GM12865 (cell line): ENCODE measurements at places on chromosomes 16 and 17.

DNA sequence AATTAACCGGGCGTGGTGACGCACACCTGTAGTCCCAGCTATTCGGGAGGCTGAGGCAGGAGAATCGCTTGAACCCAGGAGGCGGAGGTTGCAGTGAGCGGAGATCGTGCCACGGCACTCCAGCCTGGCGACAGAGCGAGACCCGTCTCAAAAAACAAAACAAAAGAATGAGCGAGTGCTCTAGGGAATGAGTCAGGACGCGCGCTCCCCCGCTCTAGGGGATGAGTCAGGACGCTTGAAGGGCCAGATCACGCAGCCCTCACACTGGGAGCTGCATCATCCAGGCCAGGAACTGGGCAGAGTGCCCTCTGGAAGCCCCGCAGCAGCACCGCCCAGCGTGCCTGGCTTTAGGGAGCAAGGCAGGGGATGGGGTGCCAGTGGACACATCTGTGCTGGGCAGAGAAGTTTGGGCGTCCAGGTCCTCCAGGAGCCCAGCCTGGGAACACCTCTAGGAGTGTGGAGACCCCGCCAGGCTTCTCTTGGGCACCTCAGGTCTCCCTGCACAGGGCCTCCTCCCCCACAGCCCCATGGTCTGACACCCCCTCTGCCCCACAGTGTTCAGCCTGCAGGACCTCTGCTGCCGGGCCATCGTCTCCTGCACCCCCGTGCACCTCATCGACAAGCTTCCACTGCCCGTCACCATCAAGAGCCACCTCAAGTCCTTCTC is 3.9 kb upstream of the WFIKKN1 start:
- DNase-seq, result no peak

GRCh38 chr17:76018801-76019200 is 8.3 kb downstream of the EVPL start:
- DNase-seq, result no peak

DNA sequence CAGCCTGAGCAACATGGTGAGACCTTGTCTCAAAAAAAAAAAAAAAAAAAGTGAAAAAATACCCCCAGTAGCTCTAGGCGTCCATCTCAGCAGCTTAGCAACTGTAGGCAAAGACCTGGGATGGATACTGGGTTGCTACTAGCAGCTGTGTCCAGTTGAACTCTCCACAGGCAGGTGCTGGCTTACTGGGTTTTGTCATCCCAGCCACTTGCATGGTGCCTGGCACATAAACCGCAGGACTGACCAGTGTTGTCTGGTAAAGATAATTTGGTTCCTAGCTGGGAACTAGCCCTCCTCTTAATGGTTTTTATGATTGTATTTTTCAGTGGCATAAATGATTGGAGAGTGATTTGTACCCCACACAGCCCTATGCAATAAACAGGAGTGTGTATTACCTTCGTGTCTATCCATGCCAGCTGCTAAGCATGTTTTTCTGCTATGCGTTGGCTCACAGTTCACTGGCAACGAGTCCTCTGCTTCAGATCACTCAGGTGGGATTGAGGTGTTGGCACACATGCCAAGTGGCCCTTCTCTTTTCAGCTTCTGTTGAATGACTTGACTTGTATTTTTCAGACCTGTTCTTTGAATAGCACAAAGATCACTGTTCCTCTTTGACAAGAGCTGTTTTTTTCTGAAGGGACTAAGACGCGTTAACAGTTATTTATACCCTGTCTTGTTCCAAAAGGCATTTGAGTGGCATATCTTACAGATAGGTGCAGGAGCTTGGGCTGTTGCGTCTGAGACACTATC is 352.9 kb downstream of the SNX29 start:
- DNase-seq, result no peak

DNA sequence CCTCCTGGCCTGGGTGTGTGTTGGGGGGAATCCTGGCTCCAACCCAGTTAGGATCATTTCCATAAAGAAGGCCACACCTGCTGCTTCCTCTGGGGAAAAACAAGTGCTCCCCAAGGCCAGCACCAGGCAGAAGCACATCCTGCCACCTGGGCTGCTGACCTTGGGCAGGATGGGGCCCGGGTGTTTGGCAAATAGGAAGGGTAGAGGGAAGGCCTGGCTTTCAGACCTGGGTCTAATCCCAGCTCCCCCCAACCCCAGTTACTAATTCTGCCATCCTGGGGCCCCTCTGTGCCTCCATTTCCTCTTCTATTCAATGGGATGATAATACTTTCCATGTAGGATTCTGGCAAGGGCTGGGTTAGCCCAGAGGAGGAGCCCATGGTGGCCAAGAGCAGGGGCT is 3.0 kb upstream of the NLRC5 start:
- no peak for DNase-seq

- peak; percentile 35 for DNase-seq
Measured at GRCh38 chr16:30033270-30033669, 2.2 kb upstream of the TLCD3B start.

DNA sequence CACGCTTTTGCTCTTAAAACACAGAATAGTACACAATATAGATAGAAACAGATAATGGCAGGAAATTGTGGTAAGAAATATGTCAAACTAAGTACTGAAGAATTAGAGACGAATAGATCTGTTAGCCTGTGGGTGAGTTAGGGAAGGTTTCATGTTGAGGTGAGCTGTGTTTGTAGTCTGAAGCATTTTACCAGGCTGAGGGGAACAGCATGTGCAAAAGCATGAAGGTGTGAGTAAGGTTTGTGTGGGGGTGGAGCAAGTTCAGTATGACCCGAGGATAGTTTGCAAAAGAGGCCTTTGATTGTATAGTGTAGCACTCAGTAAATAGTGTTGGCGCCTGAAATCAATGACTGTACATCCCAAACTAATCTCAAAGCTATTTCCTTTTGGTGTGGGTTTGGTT is 13.8 kb downstream of the IGSF6 start:
- no peak for DNase-seq

DNA sequence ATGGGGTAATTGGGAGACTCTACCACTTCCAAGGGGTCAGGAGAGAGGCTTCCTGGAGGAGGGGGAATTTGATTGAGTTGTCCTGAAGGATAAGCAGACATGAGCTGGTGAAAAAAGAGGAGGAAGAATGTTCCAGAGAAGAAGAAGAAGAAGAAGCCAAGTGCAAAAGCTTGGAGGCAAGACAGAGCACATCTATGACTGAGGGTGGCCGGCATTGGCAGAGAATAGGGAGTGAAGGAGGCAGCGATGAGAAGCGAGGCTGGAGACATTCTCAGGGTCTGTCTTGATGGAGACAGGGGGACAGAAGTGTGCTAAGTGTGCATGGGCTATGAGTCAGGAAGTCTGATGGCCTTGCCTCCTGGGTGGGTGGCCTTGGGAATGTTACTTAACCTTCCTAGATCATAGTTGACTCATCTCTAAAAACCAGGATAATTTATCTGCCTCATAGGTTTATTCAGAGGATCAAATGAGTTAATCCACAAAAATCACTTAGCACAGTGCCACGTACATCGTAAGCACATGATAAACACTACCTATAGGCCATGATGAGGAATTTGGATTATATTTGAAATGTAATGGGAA is 171.7 kb downstream of the ABCC12 start:
- DNase-seq, result no peak

- DNase-seq, result no peak
Measured at GRCh38 chr17:78966123-78966813, 13.5 kb downstream of the LGALS3BP start.

GRCh38 chr16:30084816-30085159 is 6.9 kb downstream of the TBX6 start:
- DNase-seq, result no peak
